Stimulated activated CD8-positive, alpha-beta memory T cell treated with anti-CD3 and anti-CD28 coated beads, Interleukin-15, amount 100 ng/mL, for 1 hour (primary cell): ENCODE measurements at places on chromosomes 4 and X.

- no peak for DNase-seq
These were observed 26.5 kb downstream of the OTUD6A start for GRCh38 chrX:70088751-70089150.

DNA sequence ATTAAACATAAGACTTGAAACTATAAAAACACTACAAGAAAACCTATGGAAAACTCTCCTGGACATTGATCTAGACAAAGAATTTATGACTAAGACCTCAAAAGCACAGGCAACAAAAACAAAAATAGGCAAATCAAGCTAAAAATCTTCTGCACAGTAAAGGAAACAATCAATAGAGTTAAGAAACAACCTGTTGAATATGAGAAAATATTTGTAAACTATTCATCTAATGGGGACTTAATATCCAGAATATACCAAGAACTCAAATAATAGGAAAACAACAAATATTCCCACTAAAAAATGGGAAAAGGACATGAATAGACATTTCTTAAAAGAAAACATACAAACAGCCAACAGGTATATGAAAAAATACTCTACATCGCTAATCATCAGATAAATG lies 100.4 kb upstream of the PLAC1 start:
- no peak for DNase-seq

DNA sequence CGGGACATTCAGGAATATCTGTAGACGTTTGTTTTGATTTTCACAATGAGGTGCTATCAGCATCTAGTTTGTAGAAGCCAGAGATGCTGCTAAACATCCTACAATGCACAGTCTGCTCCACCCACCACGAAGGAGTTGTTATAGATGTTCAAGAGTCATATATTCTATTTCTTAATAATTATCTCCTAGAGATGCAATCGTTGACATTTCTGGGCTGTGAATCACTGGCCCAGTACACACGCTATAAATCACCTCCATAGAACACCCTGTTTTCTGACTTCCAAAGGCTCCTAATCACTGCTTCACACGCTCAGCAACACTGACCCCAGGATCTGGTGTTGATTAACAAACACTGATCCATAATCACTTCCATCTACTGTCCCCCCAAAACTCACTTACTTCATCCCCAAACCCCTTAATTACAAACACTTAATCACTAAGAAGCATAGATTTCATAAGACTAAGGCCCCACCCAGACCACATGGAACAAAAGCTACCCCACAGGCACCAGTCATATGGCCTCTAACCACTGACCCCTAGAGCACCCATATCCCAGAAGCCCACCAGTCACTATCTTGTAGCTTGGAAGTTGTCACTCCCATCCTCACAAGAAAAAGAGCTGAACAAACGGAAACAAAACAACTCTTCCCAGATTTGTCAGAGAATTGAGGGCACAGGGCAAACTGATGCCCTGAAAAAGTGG lies 31.7 kb upstream of the ZNF41 start:
- no peak for DNase-seq

DNA sequence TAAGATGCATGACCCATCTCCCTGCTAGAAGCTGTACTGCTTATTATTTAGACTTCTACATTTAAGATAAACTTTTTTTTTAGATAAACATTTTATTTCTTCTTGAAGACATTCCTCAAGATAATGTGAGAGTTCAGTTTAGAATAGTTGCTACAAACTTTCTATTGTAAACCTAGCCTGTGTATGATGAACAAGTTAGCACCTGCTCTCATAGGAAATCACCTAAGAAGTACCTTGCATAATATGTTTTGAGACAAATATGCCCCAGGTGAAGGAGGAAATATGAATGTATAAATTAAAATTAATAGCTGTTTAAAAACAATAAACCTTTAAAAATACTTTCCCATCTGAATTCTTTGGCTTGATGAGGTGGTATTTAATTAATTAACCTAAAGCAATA lies 35.6 kb downstream of the RASGEF1B start:
- no peak for DNase-seq

GRCh38 chr4:122576261-122577188 lies 44.3 kb downstream of the IL21 start:
- DNase-seq = no peak

DNA sequence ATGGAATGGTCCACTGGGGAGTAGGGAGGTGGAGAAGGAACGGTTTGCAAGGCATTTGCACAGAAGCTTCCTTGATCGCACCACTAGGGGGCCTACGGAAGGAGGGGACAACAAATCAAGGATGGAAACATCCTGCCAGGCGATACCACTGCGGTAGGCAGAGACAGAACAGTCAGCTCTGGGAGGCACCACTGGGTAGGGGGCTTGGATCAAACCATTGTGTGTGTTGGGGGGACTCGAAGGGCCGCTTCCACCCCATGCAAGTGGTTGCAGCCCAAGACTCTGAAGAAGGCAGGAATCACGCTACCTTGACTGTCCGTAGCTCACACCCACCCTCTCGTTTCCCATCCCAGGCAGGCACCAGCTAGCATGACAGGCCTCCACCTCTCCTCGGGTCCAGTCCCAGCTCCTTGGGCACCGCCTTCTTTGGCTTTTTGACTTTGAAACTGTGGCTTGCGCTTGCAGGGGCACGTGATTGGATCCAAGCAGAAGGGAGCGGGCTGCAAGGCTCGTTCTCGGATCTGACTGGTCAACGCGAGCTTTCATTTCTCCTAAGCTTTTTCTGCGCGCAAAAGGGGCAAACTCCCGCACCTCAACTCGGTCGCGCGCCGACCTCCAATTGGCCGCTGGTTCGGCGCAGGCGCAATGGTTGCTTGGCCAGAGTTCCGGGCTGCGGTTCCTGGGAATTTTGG lies 28.4 kb downstream of the GAGE1 start:
- DNase-seq = no peak

DNA sequence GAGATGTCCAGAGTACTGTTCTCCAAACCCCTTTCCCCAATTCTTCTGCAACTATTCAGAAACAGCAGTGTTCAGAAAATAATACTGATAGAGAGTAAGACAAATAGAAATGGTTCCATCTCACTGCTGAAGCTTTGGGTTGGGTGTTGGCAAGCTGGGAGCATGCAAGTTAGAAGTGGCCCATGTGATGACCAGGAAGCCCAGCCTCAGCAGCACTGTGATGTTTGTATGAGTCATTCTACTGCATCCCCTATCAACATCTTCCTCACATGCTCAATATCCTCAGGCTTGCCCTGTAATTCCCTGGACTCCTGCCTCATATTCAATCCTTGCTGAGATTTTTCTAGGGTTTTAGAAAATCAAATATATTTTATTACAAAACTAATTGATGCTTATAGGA lies 96.5 kb downstream of the CHRDL1 start:
- no peak for DNase-seq

- DNase-seq = no peak
These were observed 84.3 kb downstream of the PJA1 start for GRCh38 chrX:69080855-69081465.

DNA sequence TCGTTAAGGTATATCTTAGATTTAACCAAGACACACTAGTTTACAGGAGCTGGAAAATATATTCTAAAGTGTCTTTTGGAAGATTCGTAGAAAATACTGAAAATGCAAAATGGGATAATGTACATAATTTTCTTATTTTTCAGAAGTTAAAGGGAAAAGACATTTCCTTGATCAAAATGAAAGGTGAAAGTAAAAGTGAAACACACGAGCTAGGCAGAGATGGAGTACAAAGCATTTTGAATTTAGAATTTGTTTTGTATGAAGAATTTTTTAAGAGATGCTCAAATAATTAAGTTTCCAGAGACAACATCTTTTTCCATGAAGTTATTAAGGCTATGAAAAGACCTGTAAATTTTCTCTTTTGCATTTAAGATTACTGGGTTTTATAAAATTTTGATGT lies 2192.6 kb upstream of the AGA start:
- DNase-seq = no peak

- DNase-seq = peak; percentile 37
These were observed 37.8 kb upstream of the SLC9A7 start for GRCh38 chrX:46796574-46797191.

- no peak for DNase-seq
These were observed 124.6 kb downstream of the CORIN start for GRCh38 chr4:47713129-47713834.

DNA sequence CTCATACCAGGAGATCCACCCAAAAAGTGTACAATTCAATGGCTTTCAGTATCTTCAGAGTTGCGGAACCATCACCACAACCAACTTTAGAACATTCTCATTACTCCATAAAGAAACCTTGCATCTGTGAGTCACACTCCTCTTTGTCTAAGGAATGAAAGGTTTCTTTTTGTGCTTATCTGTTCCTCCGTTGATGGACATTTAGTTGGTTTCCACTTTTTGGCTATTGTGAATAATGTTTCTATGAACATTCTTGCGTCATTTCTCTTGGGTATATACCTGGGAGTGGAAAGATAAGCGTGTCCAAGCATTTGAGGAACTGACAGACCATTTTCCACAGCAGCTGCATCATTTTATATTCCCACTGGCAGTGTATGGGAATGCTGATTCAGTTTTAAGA lies 10.6 kb downstream of the FAM184B start:
- no peak for DNase-seq

GRCh38 chr4:188270273-188271069 lies 131.2 kb downstream of the TRIML1 start:
- no peak for DNase-seq

GRCh38 chrX:42952621-42953020 lies 174.7 kb upstream of the PPP1R2C start:
- DNase-seq = no peak

- no peak for DNase-seq
These were observed 58.9 kb upstream of the SPP1 start for GRCh38 chr4:87916626-87917025.

DNA sequence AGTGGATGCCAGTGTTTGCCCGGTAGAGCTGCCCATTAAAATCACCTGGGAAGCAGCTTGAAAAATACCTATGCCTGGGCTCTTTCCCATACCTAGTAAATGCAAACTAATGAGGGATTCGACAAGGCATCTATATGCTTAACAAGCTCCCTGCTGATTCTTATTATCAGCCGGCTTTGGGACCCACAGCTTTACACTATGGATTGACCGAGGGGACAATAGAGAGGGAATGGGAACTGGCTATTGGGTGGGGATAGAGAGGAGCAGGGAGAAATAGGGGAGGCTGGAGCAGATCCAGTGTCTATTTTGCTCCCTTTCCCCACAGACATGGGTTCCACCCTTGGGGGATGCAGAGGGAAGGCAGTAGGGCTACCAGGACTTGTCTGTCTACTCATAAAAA lies 103.1 kb upstream of the TEX13D start:
- DNase-seq = no peak

- DNase-seq = no peak
These were observed 96.4 kb downstream of the FAM13A start for GRCh38 chr4:88960576-88960975.
